ENCODE measurements at places on chromosomes 5 and 9. TPM values are rescaled to one million over a fixed set of nuclear protein-coding genes. Genes with fewer than 3 reads are reported as not detected.

DNA sequence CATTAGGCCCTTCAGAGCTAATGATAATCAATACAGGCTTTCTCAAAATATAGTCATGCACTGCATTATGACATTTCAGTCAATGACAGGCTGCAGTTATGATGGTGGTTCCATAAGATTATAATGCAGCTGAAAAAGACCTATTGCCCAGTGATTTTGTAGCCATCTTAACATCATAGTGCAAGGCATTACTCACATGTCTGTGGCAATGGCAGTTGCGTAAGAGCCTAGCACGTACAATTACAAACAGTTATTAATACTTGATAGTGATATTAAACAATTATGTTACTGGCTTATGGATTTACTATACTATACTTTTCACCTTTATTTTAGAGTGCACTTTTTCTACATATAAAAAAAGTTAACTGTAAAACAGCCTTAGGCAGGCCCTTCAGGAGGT is 214.8 kb downstream of the ISL1 start:
- DNase-seq: no peak

DNA sequence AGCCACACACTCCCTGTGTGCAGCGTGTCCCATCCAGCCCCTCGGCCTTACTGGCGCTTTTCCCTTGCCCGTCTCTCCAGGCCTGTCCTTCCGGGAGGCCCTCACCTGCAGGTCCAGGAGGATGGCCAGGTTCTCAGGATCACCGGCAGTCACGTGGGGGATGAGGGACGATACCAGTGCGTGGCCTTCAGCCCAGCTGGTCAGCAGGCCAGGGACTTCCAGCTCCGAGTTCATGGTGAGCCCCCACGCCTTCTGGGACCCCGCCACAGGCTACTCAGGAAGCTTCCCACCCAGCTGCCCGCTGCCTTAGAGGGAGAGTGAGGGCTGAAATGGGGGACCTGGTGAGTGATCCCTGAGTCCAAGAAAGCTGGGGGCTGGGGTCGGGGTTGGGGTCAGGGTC is 85.8 kb downstream of the HMCN2 start:
- no peak for DNase-seq

DNA sequence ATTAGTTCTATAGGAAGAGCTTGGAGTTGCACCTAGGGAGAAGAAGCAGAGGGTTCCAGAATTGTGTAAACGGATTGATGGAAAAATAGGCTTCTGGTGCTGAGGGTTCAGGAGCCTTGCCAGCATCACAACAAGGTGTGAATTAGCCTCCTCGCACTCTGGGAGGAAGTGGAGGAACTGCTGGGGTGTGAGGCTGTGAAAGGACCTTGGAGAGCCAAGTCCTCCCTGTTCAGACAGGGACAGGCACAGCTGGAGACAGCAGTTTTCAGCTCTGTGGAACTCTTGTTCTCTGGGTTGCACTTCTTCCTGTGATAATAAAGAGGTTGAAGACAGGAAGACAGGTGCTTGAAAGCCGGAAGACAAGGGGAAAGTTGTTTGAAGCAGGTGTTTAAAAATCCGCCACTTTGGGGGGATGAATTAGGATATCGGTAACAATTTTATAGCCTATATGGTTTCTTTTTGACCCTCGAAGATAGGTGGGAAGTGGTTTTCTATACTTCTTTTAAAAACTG is 22.6 kb downstream of the DAPK1 start:
- DNase-seq: no peak

DNA sequence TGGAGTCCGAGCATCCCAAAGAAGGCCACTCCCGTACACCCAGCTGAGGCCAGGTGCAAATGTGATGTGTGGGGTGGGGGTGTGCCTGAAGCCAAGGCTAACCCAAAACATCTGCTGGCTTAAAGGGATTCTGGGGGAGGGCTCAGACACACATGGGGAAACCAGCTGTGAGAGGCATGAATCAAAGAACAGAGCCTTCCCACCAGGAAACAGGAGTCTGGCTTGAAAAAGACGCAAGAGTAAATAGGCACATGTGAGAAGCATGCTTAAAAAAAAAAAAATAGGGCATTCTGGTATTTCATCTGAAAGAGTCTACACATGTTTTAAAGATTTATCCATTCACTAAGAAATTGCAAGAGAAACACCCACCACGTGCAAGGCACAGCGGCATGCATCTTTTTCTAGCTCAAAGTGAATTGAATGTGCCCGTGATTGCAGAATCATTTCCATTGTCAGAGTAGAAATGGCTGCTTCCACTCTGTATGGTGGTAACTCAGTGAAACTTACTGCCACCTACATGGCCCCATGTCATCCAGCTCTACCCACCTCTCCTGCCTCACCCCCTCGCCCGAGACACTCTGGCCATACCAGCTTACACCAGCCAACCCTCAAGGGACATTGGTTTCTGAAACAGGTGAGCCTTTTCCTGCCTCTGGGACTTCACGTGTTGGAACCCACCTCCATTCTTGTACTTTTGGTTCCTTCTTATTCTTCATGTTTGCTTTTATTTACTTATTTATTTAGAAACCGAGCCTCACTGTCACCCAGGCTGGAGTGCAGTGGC is 71.5 kb downstream of the SEMA5A start:
- no peak for DNase-seq

DNA sequence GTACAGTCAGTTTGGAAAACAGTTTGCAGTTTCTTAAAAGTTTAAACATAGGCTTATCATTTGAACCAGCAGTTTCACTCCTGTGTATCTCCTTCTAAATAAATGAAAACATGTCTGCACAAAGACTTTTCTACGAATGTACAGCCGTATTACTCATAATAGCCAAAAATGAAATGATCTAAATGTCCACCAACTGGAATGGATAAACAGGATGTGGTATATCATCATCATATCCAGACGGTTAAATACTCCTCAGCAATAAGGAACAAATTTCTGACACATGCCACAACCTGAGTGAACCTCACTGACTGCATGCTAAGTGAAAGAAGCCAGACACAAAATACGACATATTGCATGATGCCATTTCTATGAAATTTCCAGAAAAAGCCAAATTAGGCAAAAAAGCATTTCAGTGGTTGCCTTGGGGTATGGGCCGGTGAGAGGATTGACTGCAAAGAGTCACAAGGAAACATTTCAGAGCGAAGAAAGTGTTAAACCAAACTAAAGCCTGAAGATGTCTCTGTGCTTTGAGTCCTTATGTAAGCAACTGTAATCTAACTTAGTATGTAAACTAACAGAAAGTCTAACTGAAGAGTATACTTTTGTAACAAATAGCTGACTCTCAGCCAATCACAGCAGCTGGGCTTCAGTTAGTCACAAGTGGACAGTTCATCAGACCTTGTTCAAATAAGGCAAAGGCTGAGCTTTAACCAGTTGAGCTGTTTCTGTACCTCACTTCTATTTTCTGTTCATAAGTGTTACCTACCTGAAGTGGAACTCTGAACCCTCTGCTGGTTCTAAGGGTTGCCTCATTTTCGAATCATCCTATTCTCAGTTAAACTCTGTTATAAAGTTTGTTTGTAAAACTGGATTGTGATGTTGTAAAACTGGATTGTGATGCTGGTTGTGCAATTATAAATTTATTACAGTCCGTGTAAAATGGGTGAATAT is 65.2 kb downstream of the TRIO start:
- peak; percentile 85 for DNase-seq

DNA sequence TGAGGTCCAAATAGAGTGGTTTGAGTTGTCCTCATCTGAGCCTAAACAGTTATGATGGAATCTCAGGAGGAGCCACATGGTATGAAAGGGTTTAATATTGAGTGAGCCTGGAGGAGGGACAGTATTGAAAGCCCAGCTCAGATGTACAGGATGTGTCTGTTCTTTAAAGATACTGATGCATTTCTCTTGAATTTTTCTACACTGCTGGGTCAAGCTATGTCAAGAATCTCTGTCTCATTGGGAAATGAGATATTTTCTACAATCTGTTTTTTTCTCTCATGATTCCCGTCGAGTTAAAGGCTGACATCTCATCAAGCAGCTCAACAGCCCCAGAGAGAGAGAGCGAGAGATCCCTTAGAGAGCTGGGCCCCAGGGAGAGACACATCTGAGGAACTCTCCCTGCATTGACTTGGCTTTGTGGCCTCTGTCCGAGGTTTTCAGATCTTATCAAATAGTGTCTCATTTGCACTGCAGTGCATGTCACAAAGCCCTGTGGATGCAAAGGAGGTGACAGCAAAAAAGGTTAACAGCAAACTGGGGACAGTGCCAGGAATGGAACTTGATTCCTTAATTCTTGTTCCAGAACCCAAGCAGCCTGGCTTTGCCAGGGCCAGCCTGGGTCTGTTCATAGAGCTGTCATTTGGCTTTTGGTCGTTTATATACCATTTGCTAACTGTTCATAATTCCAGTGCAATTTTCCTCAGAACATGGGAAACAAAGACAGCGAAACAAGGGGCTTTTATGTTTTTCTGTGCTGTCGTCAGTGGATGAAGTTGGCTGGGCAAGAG is 19.0 kb upstream of the ACTBL2 start:
- DNase-seq: peak; percentile 19

DNA sequence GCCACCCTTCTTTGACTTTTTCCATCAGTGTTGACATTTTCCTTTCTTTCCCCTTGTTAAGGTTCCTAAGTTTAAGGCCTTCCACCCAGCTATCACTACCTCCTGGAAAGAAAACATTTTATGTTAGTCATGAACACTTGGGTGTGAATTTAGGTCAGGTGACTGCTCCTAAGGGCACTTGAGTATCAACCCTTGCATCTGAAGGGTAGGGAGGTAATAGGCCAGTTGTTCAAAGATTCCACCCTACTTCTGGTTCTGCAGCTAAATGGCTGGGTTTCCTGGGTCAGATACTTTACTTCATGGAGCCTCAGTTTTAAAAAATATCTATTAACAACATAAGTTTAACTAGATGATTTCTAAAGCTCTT is 49.1 kb upstream of the OSMR start:
- no peak for DNase-seq

GRCh38 chr5:79562351-79563246 is 48.7 kb upstream of the HOMER1 start:
- no peak for DNase-seq

DNA sequence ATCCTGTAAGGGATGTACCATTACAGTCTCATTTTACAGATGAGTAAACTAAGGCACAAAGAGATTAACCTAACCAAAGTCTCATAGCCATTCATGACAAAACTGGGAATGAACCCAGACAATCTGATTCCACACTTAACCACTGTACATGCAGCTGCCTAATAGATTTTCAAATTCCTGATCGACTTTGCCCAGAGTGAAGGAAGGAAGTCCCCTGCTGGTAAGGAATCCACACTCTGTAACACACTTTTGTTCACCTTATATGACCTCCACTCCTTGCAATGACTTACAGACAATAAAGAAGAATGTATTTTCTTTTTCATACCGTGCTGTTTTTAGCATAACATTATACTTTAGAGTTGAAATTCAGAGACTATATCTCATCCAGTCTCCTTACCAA is 31.3 kb upstream of the PLPP6 start:
- no peak for DNase-seq

GRCh38 chr9:116491659-116492058 is 195.4 kb upstream of the TRIM32 start:
- no peak for DNase-seq

DNA sequence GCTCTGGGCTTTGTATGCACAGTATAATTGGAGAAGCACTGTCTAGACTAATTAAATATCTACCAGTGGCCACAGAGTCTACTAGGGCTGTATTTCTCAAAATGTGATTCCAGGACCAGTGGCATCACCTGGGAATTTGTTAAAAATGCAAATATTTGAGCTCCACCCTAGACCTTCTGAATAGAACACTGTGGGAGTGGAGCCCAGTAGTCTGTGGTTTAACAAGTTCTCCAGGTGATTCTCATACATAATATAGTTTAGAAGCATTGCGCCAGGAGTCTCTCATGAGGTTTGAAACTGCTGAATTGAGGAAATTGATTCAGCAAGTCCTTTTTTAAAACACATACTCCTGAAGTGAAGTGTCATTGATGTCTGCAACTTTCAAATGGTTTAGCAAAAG is 74.7 kb downstream of the FCHO2 start:
- no peak for DNase-seq

DNA sequence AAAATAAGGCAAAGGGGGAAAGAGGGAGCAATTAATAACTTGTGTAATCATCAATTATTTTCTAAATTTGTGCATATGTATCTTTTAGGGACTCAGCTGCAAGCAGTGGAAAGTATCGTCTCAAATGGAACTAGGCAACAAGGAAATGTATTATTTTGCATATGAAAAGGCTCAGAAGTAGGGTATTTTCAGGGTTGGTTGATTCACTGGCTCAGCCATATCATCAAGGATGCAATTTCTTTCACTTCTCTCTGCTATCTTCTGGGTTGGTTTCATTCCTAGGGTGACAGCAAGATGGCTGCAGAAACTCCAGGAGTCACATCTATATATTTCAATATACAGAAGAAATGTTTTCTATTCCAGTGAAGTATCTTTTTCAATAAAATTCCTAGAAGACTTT is 509.8 kb downstream of the DMAC1 start:
- DNase-seq: no peak

HTR1A gene
- not detected for total RNA-seq

NUDT12 gene
- total RNA-seq: 4.2 TPM

SLC25A48 gene
- not detected for total RNA-seq

SPATA31E1 gene
- not detected for total RNA-seq

CDK7 gene
- total RNA-seq: 24.9 TPM

PRELID2 gene
- 23.2 TPM for total RNA-seq

ANKRD18A gene
- total RNA-seq: not detected

Measured in dermis microvascular lymphatic vessel endothelial cell (primary cell).